Endothelial cell (in vitro differentiated cells): ENCODE measurements at places on chromosomes 12 and 14.

DNA sequence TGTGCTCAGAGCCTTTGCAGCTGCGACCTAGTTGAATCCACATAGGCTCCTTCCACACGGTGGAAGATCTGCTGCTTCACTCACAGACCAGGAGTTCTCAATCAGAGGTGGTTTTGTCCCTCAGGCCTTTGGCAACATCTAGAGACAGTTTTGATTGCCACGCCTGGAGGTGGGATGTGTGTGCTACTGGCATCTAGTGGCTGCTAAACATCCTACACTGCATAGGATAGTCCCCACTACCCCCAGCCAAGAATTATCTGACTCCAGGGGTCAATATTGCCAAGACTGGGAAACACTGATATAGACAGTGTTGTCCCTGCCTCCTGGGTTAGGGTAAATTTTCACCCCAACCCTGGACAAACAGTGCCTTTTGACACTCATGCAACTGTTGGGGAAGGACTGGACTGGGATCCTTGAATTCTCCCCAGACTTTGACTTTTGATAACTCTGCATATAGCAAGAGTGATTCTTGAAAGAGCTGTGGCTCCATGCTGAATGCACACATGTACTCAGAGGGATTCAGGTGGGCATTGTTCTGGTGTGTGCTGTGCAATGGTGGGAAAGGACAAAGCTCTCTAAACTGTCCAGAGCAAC lies 39.8 kb downstream of the BAZ2A start:
- no peak for DNase-seq

DNA sequence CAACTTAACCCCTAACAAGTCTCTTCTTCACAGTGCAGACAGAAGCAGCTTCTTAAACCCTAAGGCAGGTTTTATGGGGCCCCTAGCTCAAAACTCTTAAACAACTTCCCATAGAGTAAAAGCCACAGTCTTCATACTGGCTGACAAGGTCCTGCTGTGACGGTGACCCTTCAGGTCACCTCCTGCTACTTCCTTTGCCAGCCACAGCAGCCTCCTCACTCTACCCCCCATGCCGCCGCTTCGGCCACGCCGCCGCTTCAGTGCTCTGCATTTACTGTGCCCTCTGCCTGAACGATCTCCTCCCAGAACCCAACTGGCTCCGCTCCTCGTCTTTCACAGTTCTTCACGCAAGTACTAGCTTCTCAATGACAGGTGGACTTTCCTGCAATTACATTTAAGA lies 45.5 kb downstream of the ACADS start:
- DNase-seq = no peak

DNA sequence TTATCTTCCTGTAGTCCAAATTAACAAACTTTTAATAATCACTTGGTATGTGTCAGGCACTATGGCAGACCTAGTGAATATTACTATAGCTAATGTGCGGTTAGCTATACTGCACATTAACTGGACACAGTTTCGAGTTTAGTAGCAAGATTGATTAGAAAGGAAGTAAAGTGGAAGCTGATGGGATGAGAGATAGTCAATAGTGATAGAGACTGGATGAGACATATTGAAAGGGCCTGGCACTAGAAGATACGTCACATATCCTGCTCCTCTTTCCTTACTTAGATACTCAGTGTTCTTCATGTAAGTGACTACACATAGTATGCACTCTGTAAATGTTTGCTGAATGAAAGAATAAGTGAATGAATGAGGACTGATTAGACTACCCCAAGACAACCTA lies 5.5 kb downstream of the TBK1 start:
- DNase-seq = no peak

DNA sequence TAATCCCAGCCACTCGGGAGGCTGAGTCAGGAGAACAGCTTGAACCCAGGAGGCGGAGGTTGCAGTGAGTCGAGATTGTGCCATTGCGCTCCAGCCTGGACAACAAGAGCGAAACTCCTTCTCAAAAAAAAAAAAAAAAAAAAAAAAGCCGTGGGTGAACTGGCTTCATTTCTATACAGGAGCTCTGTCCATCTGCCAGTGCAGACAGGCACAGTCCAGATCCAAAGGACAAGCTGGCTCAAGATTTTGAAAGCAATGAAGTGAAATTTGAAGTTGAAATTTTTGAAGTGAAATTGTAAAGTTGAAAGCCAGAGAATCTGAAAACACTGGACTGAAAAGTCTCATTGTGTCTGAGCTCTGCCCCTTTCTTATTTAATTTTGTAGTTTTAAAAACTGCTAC lies 134.7 kb downstream of the CALM1 start:
- DNase-seq = no peak

DNA sequence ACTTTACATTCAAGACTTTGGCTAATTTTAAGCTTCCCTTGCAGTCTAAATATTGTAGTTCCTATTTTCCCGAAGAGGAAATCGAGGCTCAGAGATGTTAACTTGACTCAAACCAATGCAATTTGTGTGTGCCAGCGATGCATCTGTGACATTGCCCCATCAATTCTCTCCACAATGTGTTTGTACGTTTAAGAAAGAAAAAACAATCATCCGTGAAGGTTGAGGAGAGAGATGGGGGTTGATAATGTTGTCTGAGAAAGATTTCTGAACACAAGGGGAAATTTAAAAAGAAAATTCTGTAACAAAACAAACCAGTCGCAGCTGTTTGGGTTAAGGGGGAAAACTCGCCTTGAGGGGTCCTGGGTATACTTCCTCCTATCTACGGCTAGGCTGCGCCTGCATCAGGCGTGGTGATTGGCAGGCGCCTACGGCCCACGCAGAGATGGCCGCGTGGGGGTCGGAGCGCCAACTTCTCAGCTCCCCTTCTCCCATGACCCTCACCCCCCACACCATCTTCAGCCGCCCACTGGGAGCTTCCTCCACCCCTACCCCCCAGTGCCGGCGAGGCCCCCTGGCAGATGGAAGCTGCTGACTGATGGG lies 12.3 kb downstream of the SIX1 start:
- no peak for DNase-seq

GRCh38 chr12:68499616-68500015 lies 111.1 kb upstream of the RAP1B start:
- DNase-seq = no peak

- DNase-seq = no peak
These were observed 14.7 kb downstream of the FANCM start for GRCh38 chr14:45150386-45150890.

- DNase-seq = no peak
These were observed 4.9 kb downstream of the ATP5MC2 start for GRCh38 chr12:53670971-53671370.
